ENCODE measurements at places on chromosomes 5 and 9. TPM values are rescaled to one million over a fixed set of nuclear protein-coding genes. Genes with fewer than 3 reads are reported as not detected.

SHROOM1 gene
- 7.8 TPM for polyA plus RNA-seq

IFNA16 gene
- not detected for polyA plus RNA-seq

SOX30 gene
- not detected for polyA plus RNA-seq

ERP44 gene
- 24.1 TPM for polyA plus RNA-seq

IER5L gene
- polyA plus RNA-seq, result 18.0 TPM

FAM153A gene
- polyA plus RNA-seq, result 1.6 TPM

PKD2L2 gene
- polyA plus RNA-seq, result not detected

DNA sequence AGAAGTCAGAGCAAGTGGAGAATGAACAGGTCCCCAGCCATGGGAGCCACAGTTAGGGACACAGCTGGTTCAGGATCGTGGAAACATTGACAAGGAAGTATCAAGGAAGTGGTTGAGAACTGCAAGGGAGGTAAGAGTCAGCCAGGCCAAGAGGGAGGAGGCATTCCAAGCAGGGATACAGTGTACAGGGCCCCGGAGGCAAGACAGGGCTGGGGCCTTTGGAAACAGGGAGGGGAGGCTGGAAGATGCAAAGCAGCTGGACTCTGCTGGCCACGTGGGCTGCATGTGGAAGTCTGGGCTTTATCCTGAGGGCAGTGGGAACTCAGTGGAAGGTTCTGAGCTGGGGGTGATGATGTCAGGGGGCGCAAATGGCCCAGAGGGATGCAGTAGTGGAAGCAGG lies 14.2 kb downstream of the CCDC180 start:
- no peak overlapping the region for H3K27ac ChIP-seq
- H3K27me3 ChIP-seq, result no peaks in the 10 kb centered on the region
- H3K36me3 ChIP-seq, result peaks cover 13% of the 10 kb centered on the region
- no peak overlapping the region for H3K4me3 ChIP-seq
- no peaks in the 10 kb centered on the region for H3K4me1 ChIP-seq

DNA sequence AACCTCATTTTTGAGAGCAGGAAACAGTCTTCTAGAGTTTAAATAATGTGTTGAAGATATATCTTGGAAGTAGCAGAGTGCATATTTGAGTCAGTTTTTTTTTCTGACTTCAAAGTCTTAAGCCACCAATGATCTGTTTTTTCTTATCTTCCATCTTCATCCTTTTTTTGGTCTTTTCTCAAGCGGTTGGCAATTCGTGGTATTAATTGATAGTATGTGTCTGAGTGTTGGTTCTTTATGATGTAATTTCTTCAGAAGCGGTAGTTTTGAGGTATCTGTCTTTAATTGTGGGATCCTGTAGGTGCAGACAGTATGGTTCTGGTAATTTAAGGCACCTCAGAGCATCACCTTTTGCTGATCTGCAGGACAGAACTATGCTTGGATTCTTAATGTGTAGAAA lies 3.9 kb downstream of the CSNK1G3 start:
- H3K4me1 ChIP-seq, result no peaks in the 10 kb centered on the region
- H3K4me3 ChIP-seq, result no peak overlapping the region
- no peaks in the 10 kb centered on the region for H3K27me3 ChIP-seq

DNA sequence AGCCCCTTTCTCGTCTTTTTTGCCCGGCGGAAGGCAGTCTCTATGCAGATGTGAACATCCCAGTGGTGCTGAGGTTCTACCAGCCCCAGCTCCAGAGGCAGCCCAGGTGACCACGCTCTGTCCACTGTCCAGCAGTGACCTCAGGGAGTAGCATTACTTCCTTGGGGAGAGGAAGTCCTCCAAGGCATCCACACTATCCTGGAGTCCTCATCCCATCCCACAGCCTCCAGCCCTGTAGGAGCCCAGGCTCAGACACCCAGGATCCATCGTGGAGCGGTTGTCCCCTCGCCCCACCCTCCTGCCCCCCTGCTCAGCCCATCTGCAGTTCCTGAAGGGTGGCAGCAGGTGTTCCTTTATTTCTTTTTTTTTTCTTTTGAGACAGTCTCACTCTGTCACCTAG lies 294.5 kb upstream of the IRX4 start:
- H3K4me3 ChIP-seq, result no peak overlapping the region
- H3K27ac ChIP-seq, result no peak overlapping the region
- peaks cover 2% of the 10 kb centered on the region for H3K27me3 ChIP-seq
- H3K36me3 ChIP-seq, result no peaks in the 10 kb centered on the region
- H3K4me1 ChIP-seq, result no peaks in the 10 kb centered on the region
- no peak for DNase-seq

DNA sequence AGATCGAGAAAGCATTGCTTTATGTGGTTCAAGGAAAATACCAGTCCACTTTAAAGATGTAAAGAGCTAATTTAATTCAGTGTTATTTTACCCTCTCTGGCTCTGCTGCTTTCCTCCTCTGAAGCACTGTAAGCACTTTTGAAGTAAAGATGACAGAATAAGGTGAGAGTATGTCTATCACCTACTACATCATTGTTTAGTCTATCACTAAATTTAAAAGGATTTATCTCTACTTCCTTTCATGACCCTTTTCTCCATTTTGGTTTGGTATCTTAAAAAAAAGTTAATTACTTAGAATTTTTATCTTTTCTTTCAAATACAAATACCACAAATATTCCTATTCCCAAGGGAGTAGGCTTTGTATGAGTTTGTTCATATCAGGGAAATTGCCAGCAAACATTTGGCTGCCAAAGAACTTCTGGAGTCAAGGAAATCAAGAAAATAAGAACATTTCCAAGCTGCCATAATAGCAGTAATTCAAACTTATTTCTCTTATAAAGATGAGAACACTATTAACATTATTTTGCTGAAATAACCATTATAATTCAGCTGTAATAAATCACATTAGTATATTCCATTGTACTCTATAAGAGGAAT lies 77.8 kb downstream of the SLC38A9 start:
- peak overlapping the region; percentile 42 for H3K27ac ChIP-seq
- DNase-seq, result no peak
- no peak overlapping the region for H3K4me3 ChIP-seq
- H3K27me3 ChIP-seq, result no peaks in the 10 kb centered on the region
